ENCODE measurements at places on chromosomes 1 and 21.

DNA sequence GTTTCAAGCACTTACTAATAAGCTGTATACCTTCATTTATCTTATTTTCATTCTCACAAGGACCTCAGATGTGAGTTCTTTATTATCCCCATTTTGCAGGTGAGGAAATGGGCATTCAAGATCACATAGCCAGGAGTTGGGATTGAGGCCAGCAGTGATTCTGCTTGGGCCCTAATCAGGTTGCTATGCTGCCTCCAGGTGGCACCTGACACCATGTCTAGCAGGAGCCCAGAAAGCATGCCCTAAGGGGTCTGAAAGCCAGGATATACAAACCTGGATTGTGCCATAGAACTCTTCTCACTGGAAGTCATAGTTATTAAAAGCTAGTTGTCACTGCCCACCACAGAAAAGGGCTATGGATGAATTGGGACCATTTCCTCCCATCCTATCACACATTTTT, 61.1 kb downstream of the FYB2 start:
- no peak for DNase-seq

DNA sequence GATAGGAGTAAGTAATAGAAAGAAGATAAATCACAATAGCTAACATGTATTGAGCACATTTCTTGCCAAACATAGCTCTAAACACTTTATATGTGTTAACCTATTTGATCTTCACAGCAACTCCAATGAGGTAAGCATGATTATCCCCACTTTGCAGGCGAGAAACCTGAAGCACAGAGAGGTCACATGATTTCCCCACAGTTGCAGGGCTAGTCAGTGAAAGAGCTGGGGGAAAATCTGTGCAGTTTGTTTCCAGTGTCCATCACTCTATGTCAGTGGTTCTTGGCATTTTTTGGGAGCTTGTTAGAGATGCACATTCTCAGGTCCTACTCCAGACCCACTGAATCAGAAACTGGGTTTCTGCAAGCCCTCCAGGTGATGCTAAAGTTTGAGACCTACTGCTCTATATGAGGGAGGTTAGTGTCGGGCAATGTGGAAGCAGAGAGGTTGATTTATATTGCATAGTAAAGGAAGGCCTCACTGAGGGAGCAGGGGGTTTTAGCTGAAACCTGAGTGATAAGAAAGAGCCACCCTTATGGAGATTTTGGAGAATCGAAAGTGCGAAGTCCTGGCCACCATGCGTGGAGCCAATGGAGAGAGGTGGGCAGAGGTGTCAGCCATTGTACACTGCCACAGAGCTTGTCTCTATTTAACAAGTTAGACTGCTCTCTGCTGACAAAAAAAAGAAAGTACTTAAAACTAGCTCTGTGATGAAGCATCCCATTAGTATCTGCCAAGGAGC, 20.9 kb downstream of the MCOLN3 start:
- DNase-seq: no peak

- no peak for DNase-seq
Measured at GRCh38 chr1:145993618-145994390, 2.6 kb downstream of the TXNIP start.

DNA sequence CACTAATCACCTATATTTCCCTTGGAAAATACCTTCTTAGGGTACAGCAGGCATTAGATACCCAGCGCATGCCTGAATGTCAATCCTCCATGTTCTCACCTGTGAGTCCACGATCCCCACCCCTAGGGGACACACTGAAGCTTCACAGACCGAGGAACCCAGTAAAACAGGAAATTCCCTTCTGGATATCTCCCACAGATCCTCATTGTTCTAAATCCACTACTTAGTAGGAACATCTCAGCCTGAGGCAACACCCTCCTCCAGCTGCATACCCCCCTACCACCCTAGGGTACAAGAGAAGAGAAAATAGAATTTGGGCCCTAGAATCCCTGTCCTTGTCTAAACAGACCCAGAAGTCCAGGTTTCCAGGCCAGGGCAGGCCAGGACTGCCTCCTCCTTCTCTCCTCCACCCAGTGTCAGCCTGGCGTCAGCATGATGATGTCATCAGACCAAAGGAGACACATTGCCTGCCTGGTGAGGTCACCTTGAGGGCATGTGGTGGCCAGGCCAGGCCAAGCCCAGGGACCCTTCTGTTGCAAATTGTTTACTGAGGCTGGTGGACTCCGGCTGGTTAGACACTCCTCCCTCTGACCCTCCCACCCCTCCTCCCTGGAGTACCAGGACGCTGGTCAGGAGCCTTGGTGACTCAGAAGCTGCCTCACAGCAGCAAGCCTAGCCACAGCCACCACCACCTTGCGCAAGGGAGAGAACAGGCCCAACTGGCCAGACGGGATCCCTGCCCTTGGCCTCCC, 6.2 kb downstream of the NECTIN4 start:
- DNase-seq: no peak

All from activated CD8-positive, alpha-beta memory T cell treated with anti-CD3 and anti-CD28 coated beads for 1 hour (primary cell).